ENCODE measurements at places on chromosomes 7 and 10.

DNA sequence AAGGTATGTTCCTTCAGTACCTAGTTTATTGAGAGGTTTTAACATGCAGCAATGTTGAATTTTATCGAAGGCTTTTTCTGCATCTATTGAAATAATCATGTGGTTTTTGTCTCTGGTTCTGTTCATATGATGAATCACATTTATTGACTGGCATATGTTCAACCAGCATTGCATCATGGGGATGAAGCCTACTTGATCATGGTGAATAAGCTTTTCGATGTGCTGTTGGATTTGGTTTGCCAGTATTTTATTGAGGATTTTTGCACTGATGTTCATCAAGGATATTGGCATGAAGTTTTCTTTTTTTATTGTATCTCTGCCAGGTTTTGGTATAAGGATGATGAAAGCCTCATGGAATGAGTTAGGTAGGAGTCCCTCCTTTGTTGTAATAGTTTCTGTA is 204.0 kb upstream of the GNAI1 start:
- H3K4me3 ChIP-seq, result no peak overlapping the region
- H3K36me3 ChIP-seq, result no peaks in the 10 kb centered on the region
- no peaks in the 10 kb centered on the region for H3K27me3 ChIP-seq
- no peaks in the 10 kb centered on the region for H3K4me1 ChIP-seq

- H3K27me3 ChIP-seq, result no peaks in the 10 kb centered on the region
- no peak for DNase-seq
- no peaks in the 10 kb centered on the region for H3K4me1 ChIP-seq
- H3K36me3 ChIP-seq, result no peaks in the 10 kb centered on the region
Observed at GRCh38 chr7:1057416-1058291, 13.3 kb downstream of the GPR146 start.

- no peak overlapping the region for H3K4me3 ChIP-seq
- no peaks in the 10 kb centered on the region for H3K36me3 ChIP-seq
- H3K4me1 ChIP-seq, result no peaks in the 10 kb centered on the region
- no peak for DNase-seq
Observed at GRCh38 chr7:50792342-50793119, 9.8 kb upstream of the GRB10 start.

DNA sequence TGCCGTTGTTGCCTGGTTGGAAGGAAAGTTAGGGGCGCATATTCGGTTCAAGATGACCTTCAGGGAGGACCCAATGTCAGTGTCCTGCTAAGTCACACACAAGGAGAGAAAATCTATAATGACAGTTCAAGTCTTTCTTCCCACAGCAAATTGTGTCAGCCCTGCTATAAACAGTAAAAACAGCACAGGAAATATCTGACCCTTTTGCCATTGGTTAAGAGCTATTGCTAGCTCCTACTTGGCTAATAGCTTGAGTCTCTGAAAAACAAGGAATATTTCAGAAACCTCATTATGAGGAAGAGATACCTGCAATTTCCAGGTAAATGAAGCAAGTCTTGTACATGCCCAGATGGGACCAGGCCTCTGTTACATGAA is 175.6 kb downstream of the SKIDA1 start:
- no peaks in the 10 kb centered on the region for H3K4me1 ChIP-seq
- DNase-seq, result no peak
- no peaks in the 10 kb centered on the region for H3K36me3 ChIP-seq

- no peak overlapping the region for H3K27ac ChIP-seq
- no peaks in the 10 kb centered on the region for H3K27me3 ChIP-seq
- H3K4me3 ChIP-seq, result no peak overlapping the region
- H3K36me3 ChIP-seq, result no peaks in the 10 kb centered on the region
- no peak for DNase-seq
Observed at GRCh38 chr10:52632591-52632990, 140.0 kb downstream of the MBL2 start.
